HTR-8/SVneo (cell line): ENCODE measurements at places on chromosomes 4 and X.

DNA sequence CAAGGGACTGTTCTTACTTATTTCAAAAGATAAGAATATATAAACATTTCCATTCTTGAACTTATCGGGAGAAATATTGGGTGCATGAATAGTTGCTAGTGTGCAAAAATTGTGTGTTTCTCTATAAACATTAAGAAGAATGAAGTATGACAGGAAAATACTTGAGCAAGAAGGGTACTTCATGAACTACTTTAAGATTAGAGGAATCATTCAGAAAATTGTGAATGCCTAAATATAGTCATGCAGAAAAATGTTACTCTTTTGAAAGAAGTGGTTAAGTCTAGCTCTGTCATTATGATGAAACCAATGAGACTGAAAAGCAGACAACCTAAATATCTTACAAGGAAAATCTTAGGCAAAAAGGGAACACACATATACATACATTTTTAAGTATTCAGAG is 207.8 kb upstream of the PCDH18 start:
- DNase-seq: no peak

DNA sequence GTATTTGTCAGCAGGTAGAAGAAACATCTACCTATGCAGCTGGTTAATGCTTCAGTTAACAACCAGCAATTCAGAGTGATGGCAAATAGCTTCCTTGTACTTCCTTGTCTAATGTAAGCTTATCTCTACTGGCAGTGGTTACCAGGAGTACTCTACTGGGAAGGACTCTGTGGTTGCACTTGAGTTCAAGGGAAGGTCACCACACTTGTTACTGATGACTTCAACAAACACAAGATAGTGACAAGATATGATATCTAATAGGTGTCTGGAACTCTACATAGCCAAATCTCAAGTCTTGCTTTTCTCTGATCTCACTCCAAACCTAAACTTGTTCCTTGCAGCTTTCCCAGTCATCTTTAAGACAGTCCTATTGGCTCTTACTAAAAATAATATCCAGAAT is 1644.9 kb upstream of the TENM3 start:
- DNase-seq: no peak

DNA sequence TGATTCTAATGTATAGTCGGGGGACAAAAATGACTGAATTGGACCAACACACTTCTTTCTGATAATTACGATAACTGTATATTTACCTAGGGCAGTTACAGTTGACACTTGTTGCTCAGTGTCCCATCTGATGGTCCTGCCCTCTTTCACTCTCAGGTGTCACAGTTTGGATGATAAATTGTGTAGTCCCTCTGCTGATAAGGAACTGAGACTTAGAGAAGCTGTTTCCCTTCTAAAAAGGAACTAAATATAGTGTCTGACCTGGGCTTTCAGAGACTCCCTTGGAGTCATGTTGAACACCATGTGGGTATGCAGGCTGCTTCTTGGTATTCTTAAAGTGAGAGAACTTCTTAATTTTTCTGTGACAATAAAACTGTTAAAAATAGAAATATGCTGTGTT is 23.7 kb upstream of the PNPLA4 start:
- no peak for DNase-seq

DNA sequence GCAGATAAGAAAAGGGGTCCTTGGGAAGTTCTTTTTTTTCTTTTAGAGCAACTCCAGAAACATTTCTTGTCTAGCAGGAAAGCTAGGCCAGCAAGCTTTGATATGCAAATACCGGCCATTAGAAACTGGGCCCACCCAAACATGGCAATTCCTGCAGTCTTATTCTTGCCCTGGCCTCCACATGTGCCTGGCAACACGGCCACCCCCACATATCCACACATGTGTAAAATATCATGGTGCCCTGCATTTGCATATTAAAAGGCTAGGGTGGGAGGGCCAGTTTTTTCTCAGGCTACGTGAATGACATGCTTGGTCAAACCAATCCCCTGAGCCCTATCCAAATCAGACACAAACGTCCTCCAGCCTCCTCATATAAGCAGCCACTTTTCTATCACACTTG is 171.7 kb upstream of the ZCCHC13 start:
- DNase-seq: no peak

- DNase-seq: no peak
Observed at GRCh38 chr4:46993075-46994006, at the start of gene GABRA4. Gene GABRA4 (minus strand): TSS chr4:46993581. CDS start chr4:46993424, 157 bp downstream.
